CMK (cell line): ENCODE measurements at places on chromosomes 1 and 21.

GRCh38 chr21:26449161-26449560 is 123.9 kb downstream of the CYYR1 start:
- no peak for DNase-seq

GRCh38 chr1:209493559-209493958 is 90.0 kb upstream of the CAMK1G start:
- no peak for DNase-seq

GRCh38 chr1:51649593-51650091 is 32.8 kb downstream of the OSBPL9 start:
- no peak for DNase-seq

DNA sequence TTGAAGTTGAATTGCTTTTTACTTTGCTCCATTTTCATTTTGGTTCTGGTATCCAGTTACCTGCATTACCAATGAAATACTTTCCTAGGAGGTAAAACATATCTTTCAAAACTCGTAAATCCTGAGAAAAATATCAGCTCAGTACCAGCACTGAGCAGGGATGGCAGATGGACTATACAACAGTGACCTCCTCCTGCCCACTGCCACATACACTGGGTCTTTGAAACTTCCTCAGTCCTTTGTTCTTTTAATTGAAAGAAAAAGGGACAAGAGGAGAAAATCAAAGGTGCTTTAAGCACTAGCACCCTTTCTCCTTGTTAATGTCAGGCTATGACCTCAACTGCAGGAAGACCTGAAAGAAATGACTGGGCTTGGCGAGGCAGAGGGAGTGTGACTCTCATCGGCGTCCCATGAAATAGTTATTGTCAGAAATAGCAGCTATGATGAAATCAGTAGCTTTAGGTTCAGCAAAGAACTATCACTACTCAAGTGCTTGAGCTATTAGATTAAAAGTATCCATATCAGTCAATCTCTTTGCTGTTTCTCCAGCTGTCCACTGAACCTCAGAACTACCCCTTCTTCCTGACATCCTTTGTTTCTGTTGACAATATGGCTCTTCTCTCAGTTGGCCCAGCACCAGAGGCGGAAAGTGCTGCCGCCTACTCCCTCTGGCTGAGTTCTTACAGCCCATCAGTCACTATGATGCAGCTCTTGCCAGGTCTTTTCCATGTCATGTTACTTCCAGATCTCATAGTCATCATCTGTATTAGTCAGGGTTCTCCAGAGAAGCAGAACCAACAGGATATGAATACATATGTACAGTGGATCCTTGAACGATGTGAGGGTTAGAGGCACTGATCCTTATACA is 207.0 kb upstream of the MAP1LC3C start:
- no peak for DNase-seq

DNA sequence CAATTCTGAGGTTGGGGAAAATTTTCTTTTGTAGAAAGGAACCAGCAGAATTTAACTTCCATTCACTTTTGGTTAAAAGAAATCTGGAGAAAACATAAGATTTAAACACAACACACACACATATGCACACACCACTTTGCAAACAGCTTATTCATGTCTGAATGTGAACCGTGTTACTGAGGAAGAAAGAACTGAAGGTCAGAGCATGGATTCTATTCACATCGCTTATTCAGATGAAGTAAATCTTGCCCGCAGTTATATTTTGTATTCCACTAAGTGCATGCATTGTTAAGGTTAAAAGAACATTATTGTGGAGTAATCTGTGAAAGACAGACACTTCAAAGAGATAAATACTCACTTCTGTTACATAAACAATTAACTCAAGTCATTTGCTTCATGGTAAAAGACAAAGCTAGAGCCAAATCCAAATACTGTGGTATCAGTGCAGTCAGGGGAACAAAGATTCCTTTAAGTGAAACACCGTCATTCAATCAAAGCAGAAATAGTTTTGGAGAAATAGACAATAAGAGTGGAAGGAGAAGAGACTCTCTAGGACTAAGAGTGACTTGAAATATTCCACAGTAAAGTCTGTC is 82.0 kb downstream of the LRRC53 start:
- no peak for DNase-seq

- no peak for DNase-seq
Measured at GRCh38 chr1:218804014-218804785, 369.5 kb upstream of the LYPLAL1 start.

- no peak for DNase-seq
Measured at GRCh38 chr1:58649555-58649954, 50.3 kb downstream of the MYSM1 start.

DNA sequence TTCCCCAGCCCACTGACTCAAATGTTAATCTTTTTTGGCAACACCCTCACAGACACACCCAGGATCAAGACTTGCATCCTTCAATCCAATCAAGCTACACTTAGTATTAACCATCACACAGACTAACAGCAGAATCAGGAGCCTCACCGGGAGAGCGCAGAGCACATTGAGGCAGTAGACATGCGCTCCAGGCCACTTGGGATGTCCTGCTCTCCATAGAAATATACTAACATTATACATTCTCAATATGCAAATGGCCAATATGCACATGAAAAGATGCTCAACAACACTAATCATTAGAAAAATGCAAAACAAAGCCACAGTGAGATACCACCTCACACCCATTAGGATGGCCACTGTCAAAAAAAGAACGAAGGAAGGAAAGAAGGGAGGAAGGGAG is 135.0 kb upstream of the KCNE2 start:
- DNase-seq: no peak

DNA sequence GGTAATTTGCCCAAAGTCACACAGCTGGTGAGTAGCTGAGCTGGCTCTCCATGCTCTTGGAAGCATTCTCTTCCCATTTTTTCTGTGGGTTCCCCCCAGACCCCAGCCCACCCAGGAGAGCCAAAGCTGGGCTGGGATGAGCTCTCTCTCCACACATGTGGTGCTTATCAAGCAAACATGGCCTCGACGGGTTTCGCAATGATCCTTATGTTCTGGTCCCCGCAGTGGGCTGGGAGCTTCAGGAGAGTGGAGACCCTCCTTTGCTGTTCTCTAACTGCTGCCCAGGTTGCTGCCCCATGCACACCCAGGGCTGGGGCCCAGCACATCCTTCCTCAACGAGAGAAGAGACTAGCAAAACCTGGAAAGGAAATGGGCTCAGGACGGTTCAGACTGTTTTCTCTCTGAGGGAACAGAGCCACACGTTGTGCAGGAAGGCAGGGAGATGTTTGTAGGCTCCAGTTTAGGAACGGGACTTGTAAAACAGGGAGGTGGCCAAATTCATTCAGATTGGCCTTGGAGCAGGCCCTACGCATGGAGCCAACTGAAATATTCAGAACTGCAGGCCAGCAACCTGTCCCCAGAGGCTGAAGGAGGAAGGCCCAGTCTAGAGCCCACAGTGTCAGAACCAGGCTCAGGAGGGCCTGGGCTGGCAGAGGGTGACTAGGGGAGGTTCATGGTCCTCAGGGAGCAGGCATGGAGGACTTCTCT is 27.2 kb upstream of the CSF1 start:
- DNase-seq: no peak

DNA sequence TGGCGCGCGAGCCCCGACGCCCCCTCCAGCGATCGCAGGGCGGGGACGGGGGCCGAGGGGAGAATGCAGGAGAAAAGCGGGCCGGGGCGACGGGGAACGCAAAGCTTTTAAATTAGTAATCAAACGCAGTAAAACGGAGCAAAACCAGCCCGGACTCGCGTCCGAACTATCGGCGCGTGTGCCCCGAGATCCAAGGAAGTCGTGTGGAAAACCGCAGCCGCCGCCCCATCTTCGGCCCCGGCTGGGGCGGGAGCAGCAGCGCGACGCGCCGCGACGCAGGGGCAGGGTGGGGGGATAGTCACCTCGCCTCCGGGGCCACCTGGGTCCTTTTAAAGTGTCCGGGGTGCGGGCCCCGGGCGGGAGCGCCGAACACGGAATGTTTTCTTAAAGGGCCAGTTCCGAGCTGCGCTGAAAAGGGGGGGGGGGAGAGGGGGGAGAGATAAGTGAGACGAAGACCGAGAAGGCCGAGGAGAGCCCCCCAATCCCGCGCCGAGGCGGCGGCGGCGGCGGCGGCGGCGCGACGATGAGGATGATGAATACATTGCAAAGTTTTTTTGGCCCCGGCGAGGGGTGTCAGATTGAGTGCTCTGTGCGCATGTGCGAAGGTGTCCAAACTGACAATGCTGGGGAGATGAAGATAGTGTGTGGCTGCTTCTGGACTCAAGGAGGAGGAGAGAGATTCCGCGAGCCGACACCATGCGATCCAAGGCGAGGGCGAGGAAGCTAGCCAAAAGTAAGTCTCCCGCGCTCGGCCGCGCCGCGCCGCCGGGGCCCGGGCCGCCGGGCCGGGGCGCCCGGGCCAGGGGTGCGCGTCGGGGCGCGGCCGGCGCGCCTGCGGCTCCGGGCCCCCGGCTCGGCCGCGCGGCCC is at the start of gene PRDM16:
Gene PRDM16, plus strand, starts transcription at position 640 of the 868 bp plus-strand sequence. Its CDS starts 57 bp downstream, at position 697.
- no peak for DNase-seq

- peak; percentile 51 for DNase-seq
Measured at GRCh38 chr1:65264197-65264929, 45.0 kb upstream of the DNAJC6 start.

DNA sequence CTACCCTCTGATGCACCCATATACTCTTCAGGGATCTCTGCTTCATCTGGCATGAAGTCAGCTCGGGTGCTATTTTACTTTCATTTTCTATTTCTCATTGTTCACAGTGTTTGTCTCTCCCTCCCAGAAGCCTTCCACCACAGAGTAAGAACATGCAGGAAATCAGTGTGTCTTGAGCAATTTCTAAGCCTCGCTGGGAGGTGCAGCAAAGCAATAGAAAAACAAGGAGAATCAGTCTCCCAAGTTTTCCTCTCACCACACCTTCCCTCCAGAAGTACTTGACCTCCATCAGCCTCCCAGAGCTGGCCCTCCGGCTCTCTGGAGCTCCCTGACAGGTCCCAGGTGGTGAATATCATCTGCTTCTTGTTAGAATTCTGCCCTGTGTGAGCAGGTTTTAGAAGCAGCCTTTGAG is 594.7 kb upstream of the CAMK1G start:
- no peak for DNase-seq

GRCh38 chr1:33147997-33148314 is 33.9 kb downstream of the TRIM62 start:
- DNase-seq: no peak

DNA sequence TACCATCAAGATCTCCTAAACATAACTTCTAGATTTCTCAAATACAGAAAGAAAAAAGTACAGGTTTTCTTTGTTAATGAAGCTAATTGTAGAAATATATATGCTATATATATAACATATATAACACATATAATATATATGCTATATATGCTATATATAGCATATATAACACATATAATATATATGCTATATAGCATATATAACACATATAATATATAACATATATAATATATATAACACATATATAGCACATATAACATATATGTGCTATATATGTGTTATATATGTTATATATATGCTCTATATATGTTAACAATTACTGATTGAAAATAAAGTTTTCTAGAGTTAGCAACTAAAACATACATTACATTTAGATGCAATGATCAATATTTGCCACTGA is 34.8 kb downstream of the RGS21 start:
- DNase-seq: no peak

DNA sequence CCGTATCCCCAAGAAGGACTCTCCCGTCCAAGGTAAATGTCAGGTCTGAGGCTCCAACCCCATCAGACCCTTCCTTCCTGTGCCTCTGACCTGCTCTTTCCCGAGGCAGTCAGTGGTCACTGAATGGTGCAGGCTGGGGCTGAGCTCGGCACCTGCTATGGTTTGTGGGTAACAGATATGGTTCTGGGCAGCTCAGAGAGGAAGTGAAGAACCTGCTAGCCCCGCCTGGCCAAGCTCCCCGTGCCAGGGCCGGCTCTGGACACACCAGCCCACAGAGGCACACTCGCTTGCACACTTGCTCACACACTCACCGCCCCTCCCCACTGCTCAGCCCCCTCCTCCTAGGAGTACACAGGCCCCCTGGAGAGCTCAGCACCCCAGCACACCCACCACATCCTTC is 16.4 kb downstream of the NCMAP start:
- no peak for DNase-seq

DNA sequence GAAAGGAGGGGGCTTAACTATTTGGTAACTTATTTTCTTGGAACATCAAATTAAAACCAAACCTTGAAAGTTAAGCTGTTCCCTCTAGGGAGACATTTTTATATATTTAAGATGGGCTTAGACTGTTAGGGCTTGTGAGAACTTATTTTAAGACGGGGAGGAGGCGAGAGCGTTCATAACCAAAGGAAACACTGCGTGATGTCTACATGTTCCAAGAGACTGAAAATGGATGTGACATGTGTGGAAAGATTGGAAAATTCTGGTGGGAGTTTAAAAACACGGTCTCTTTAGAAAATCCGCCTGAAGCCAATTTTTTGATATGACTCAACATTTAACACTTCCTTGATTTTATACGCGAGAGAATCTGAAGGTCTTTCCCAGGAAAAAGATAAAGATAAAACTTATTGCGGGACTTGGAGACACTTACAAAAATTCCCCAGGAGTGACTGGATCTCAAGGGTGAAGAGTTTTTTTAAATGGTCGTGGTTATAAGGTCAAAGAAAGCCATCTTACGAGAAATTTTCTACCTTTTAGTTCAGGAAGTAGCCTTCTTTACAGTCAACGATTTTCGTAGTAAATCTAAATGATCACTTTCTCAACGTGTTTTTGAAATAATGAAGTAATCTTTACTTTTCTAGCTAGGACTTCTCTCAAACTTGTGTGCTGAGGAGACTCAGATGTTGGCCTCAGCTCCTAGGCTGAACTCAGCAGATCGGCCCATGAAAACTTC is 828 bp downstream of the PNRC2 start:
- DNase-seq: no peak

- DNase-seq: no peak
Measured at GRCh38 chr1:41620365-41621169, 136.1 kb upstream of the EDN2 start.

DNA sequence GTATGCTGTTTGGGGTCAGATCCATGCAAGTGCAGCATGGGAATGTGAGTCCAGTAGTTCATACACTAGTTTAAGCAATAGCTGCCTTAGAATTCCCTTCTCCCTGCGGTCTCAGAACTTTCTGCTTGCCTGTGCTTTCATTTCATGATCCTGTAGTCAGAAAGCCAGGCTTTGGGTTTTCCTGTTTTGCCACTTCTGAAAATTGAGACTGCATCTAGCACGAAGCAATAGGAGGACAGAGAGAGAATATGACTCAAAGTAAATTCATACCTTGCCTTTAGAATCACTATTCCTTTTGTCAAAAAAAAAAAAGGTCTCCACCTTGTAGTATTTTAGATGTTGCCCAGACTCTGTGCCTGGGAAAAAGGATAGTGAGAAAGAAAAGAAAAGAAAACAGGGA is 161.2 kb upstream of the SNX7 start:
- DNase-seq: no peak

DNA sequence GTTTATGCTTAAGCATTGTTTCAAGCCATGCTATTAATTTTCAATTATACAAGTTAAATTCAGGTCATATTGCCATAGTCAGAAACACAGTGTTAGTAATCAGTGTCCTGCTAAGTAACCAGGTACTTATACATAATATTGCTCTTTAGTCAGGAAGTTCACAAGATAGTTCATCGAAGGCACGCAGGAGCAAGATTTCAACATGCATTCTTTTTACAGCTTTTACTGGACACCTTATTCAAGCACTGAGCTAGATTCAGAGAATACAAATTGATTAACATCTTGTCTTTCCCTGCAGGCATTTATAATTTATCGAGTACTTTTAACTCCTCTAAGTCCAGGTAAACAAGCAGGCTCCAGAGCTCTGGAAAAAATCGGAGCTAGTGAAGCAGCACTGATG is 202.3 kb upstream of the BRINP3 start:
- DNase-seq: no peak

GRCh38 chr1:39954324-39954869 is 548 bp upstream of the MFSD2A start:
- no peak for DNase-seq

GRCh38 chr1:237568955-237569354 is 321.8 kb downstream of the ZP4 start:
- no peak for DNase-seq
